Right lobe of liver (tissue), 6 donors: ENCODE measurements at places on chromosomes 4 and X. TPM values are rescaled to one million over a fixed set of nuclear protein-coding genes. Genes with fewer than 3 reads are reported as not detected.

DNA sequence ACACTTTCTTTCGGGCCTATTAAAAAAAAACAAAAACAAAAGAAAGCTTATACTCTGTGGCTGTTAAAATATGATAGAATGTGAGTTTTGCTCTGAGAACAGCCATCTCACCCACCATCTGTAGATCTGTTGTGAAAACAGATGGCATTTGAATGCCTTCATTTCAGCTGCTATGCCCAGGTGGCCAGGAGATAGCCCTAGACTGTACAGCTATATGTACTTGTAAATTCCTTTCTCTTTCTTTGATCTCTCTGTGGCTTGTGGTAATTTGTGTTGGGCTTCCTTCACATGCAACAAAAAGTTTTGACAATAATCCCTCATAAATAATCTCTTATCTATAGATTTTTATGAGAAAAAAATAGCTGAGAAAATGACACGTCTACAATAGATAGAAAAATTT, 38.1 kb downstream of the PNPLA4 start:
- no peak for DNase-seq

DNA sequence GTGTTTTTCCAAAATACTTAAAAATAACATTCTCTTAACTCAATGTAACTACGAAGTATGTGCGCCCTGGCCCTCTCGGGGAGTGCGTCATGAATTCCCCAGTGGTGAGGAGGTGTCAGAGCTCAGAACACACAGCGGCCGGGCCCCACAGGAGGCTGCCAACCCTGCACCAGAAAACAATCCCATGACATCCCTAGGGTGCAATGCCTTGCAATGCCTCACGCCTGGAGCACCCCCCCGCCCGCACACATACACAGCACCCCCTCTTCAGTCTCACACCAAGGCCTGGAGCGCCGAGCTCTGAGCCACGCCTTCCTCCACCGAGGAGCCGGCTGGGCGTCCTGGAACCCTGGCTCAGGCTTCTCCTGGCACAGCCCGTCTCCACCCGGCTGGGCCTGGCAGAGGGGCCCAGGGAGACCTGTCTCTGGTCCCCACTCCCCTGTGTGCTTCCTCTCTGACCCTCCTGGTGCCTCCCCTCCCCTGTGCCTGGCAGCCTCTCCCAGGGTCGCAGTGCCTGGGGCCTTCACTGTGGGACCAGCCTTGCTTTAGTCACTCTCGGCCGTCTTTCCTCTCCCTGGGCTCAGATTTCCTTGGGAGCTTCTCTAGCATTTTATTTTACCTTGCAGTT, 108.2 kb upstream of the ADRA2C start:
- no peak for DNase-seq

- no peak for DNase-seq
Observed at GRCh38 chrX:48961585-48962091, 4.2 kb upstream of the OTUD5 start.

GRCh38 chrX:74246524-74246923, 57.5 kb upstream of the ZCCHC13 start:
- DNase-seq, result no peak

DNA sequence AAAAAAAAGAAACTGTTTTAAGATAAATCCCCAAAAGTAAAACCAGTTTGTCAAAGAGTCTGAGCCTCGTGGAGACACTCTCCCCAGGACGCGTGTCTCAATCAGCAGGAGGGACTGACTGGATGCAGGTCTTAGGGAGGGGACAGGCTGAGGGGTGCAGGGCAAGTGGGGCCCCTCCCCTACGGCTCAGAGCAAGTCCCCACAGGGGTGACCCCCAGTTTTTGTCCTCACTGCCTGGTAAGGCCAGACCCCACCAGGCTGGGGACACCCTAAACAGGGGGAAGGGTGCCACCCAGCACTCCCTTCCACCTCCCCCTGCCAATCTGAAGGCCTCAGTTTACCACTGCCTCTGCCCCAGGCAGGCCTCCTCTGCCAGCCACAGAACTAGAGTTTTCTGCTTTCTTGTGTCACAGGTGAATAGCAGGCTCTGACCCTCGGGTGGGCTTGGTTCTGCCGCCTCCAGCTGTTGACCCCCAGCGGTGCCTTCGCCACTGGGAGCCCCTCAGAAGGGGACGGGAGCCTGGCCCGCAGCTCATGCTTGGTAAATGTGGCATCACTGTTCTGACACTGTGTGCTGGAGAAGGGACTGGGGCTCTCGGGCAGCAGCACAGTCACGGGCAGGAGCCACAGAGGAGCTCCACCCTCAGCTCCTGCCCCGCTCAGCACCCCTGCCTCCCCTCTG, 69.8 kb upstream of the MXD4 start:
- DNase-seq, result no peak

GRCh38 chrX:70026112-70026850, 23.5 kb downstream of the AWAT2 start:
- DNase-seq, result no peak

DNA sequence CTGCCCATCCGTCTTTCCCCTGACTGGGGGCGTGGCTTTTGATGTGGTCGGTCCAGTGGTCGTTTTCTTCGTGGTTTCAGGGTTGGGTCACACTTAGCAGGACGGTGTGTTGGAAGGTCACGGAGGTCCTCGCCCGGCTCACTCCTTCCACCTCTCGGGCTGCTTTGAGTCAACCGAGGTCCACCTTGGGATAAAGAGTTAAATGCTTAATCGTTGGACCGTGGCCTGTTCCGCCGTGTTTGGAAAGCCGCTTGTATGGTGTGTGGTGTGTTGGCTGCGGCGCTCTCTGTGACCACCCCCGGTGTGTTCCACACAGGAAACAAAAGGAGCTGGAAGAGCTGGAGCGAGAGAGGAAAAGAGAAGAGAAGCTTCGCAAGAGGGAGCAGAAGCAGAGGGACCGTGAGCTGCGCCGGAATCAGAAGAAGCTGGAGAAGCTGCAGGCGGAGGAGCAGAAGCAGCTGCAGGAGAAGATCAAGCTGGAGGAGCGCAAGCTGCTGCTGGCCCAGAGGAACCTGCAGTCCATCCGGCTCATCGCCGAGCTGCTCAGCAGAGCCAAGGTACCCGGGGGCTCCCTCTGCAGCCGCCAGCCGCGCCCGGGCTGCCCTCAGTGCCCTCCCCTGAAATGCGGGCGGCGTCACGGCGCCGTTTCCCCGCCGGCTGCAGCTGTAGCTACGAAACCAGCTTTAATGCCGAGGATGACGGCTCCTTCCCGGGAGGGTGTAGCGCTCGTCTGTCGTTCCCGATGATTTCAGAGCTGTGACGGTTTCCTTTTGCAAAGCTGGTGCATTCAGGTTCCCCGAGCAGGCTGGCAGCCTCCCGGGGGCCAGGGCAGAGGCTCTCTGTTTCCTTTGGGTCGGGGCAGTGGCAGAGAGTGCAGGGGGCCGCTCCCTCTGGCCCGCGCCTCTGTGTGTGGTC, 7.7 kb downstream of the AKAP17A start:
- peak; percentile 45 for DNase-seq

- DNase-seq, result no peak
Observed at GRCh38 chrX:10555846-10556245, 64.5 kb downstream of the MID1 start.

DNA sequence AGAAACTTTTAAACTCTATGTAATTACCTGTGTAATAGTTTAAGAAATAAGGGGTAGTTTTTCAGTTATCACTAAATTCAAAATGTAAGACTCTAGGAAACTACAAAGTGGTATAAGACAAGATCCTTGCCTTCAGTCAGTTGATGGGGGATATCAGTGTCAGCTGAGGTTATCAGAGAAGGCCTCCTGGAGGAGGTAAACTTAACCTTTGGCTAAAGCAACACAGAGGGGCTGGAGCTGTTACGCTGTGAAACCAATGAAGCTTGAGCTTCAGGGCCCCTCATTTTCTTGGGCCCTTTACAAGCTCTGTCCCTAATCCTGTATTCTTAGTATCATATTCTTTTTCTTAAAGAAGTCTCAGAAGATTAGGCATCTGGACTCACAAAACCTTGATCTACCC, 35.9 kb downstream of the FAM13A start:
- no peak for DNase-seq

DNA sequence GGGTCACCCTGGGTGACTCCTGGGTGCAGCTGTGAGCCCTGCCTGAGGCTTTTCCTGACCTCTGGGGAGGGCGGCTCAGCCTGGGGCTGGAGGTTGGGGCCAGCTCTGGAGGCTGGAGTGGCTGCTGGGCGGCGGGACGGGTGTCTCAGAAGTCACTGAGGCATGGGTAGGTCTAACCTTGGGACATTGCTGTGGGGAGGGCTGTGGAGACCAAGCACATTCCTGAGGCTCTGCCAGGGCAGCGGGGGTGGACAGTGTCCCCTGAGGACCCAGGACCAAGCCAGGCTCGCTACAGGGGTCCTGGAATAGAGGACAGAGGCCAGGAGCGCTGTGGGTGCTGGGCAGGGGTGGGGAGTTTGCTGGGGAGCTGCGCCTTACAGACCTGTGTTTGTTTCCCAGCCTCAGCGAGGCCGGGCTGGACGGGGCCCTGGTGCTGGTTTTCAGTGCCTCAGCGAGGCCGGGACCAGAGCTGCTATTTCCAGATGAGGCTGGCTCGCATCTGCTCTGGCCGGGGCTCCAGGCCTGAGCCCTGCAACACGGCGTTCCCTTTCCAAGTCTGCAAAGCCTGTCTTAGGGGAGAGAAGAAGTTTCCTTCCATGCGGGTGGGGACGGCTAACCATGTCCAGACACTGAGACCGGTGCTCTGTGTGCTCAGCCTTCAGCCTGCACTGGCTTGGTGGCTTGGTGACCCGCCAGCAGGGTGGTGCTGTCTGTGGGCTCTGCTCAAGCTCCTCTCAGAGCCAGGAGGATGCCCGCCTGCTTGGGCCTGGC, 3.0 kb upstream of the SLC25A6 start:
- DNase-seq, result peak; percentile 20

DNA sequence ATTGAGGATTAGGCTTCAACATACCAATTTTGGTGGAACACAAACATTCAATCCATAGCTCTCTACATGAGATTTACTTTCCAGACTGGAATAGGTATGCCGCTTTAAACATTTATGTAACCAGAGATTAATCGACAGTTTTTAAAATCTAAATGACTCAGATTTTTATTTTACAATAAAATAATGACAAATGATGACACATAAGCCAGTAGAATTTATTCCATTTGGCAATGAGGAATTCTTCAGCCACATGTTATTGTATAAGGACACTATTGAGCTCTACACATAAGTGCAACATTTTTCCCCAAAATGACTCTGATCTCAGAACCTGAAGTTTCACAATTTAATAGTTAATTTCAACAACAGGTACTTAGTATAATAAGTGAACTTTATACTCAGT, 227.0 kb upstream of the PRPS2 start:
- no peak for DNase-seq

DNA sequence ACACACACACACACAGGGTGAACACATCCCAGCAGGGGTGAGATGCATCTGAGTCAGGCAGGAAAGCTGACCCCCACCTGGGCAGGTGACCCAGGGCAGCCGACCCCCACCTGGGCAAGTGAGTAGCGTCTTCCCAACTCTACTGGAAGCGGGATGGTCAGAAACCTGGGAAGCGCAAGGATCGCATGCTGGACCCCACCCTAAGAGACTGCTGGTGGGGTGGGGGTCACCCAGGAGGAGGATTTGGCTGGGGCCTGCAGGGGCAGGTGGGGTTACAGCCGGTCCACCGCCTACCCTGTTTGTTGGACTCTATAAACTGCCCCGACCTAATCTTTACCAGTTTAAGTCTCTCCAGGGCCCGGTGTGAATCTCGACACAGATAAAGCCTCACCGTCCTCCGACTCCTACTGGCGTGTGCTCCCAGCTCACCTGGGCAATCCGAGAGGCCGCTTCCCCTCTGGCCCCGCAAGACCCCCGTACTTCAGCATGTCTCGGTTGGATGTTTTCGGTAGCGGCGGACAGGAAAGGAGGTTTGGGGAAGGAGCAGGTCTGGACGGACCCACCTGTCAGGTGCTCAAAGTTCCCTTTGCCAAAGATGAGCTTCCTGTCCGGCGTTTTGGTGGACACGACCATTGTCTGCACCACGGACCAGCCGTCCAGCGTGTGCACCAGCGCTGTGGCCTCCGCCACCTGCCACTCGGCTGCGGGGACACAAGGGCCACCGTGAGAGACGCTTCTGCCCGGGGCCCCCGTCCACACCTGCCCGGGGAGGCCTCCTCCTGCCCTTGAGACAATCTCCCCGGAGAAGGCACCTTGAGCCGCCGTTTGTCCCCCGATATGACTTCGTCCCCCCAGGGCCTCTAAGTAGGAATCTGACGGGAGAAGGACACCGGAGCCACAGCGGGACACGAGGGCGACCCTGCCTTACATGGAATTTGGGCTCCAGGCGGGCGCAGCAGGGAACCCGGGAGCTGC, 2.0 kb downstream of the GTPBP6 start:
- peak; percentile 47 for DNase-seq

GRCh38 chr4:150679765-150680343, 97.9 kb downstream of the MAB21L2 start:
- DNase-seq, result no peak

DNA sequence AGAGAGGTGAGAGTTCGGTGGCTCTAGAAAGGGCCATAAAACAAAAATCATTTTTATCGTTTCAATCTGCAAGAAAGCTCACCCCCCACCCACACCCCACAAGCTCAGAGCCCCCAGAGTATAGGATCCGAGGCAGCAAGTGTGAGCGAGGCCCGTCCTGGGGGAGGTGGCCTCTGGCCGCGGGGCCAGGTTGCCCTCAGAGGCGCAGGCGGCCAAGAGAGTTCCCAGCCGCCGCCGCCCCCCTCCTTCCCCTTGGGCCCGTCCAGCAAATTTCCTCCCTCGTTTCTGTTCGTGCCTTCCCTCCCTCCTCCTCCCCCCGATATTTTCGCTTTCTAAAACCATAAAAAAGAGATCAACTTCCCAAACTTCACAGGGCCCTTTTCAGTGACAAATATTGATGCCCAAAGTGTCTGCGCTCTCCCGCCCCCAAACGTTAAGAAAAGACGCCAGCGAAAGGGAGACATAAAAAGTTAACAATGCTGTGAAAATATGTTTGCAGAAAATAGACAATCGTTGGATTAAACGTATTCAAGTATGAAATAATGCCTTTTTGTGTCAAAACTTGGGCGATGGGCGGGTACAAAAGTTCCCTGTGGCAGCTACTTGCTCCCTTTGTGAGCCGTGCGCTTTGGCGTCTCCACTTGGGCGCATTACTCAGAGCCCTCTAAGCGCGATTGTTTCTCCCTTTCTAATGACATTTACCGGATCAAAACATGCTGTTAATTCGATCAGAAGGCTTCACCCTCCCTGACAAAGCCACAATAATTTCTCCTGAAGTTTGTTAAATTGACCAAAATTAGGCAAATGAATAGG, 1.1 kb upstream of the HELT start:
- no peak for DNase-seq

GRCh38 chrX:153628665-153629064, 18.3 kb upstream of the DUSP9 start:
- DNase-seq, result peak; percentile 16

DNA sequence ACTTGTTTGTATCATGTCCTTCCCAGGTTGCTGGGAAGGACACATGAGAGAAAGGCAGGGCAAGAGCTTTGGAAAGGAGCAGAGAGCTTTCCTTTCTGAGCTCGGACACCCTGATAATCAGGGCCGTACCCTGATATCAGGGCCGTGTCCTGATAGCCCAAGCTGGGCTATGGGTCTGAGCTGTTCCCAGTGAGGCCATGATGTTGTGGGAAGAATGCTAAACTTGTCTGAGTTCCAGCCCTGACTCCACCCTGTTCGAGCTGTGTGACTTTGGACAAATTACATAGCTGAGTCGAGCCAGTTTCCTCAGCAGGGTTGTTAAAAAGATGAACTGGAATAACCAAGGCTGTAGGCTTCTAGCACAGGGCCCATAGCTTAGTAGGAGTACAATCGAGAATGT, 3.3 kb upstream of the CXCR3 start:
- no peak for DNase-seq

- no peak for DNase-seq
Observed at GRCh38 chrX:34288782-34289181, 156.7 kb upstream of the FAM47A start.

Gene GDI1
- total RNA-seq, result 37.7 TPM

Gene LRCH2
- total RNA-seq, result 0.09 TPM

Gene CLGN
- 8.5 TPM for total RNA-seq

Gene FAM47E
- total RNA-seq, result 3.0 TPM

Gene VGLL1
- total RNA-seq, result not detected

Gene CACNA1F
- total RNA-seq, result not detected
